Transverse colon (tissue), 4 donors: ENCODE measurements at places on chromosomes 6 and 20. TPM values are rescaled to one million over a fixed set of nuclear protein-coding genes. Genes with fewer than 3 reads are reported as not detected.

DNA sequence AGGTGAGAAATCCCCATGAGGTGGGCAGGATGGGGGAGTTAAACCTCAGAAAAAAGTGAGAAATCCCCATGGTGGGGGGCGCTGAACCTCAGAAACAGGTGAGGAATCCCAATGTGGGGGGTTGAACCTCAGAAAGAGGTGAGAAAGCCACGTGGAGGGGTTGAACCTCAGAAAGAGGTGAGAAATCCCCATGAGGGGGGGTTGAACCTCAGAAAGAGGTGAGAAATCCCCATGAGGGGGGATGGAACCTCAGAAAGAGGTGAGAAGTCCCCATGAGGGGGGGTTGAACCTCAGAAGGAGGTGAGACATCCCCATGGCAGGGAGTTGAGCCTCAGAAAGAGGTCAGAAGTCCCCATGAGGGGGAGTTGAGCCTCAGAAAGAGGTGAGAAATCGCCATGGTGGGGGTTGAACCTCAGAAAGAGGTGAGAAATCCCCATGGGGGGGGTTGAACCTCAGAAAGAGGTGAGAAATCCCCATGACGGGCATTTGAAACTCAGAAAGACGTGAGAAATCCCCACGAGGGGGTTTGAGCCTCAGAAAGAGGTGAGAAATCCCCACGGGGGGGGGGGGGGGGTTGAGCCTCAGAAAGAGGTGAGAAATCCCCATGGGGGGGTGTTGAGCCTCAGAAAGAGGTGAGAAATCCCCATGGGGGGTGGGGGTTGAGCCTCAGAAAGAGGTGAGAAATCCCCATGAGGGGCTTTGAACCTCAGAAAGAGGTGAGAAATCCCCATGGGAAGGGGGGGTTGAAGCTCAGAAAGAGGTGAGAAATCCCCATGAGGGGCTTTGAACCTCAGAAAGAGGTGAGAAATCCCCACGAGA, 14.3 kb upstream of the GOPC start:
- no peak for DNase-seq
- no peaks in the 10 kb centered on the region for H3K27me3 ChIP-seq
- no peaks in the 10 kb centered on the region for H3K4me1 ChIP-seq
- no peaks in the 10 kb centered on the region for H3K36me3 ChIP-seq

- no peak overlapping the region for H3K4me3 ChIP-seq
- H3K4me1 ChIP-seq: no peaks in the 10 kb centered on the region
- H3K27ac ChIP-seq: no peak overlapping the region
- H3K36me3 ChIP-seq: no peaks in the 10 kb centered on the region
- no peak for DNase-seq
These were observed 42.8 kb downstream of the MCHR2 start for GRCh38 chr6:99951016-99951805.

DNA sequence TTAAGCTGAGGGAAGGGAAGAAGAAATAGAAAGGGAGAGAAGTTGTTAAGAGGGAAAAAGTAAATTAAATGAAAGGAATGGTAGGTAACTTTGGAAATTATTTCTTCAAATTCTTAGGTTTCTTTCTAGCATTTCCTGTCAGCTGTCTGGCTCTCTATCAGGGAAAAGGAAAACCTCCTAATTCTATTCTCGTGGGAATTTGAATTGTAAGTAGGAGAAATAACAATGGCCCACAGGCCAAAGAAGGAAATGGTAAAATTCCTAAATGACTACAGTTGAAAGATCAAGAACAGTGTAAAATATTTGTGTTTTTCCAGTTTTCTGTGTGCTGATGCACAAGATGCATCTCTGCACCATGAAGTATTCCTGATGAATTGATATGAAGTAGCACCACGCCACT, 173.0 kb downstream of the IBTK start:
- no peaks in the 10 kb centered on the region for H3K36me3 ChIP-seq
- H3K27ac ChIP-seq: no peak overlapping the region
- no peak for DNase-seq
- no peak overlapping the region for H3K4me3 ChIP-seq

- H3K4me3 ChIP-seq: no peak overlapping the region
- peaks cover 19% of the 10 kb centered on the region for H3K4me1 ChIP-seq
- DNase-seq: peak; percentile 82
- peaks cover 10% of the 10 kb centered on the region for H3K27me3 ChIP-seq
- H3K27ac ChIP-seq: peak overlapping the region; percentile 14
- H3K36me3 ChIP-seq: no peaks in the 10 kb centered on the region
These were observed 6.4 kb downstream of the PTK6 start for GRCh38 chr20:63530788-63531160.

GRCh38 chr6:121657972-121658371, 222.5 kb downstream of the GJA1 start:
- no peaks in the 10 kb centered on the region for H3K4me1 ChIP-seq
- no peaks in the 10 kb centered on the region for H3K27me3 ChIP-seq
- no peak overlapping the region for H3K27ac ChIP-seq
- DNase-seq: no peak
- no peak overlapping the region for H3K4me3 ChIP-seq
- no peaks in the 10 kb centered on the region for H3K36me3 ChIP-seq

GRCh38 chr20:33676121-33676520, 1.9 kb upstream of the NECAB3 start:
- no peaks in the 10 kb centered on the region for H3K36me3 ChIP-seq
- peaks cover 35% of the 10 kb centered on the region for H3K4me1 ChIP-seq
- H3K4me3 ChIP-seq: no peak overlapping the region
- DNase-seq: no peak
- H3K27me3 ChIP-seq: no peaks in the 10 kb centered on the region

DNA sequence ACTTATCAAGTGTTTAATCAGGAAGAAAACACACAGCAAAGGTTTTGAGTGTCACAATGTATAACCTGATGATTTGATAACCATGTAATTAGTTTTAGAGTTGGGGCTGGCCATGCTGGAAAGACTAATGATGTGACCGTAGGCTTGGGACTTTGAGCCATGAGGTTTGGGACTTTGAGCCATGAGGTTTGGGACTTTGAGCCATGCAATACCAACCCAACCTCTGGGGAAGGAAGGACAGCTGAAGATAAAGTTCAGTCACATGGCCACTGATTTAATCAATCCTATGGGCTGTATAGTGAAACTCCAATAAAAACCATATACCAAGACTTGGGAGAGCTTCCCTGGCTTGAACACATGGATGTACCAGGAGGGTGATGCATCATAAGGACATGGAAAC, 32.8 kb downstream of the SLC35B3 start:
- no peak overlapping the region for H3K4me3 ChIP-seq
- no peaks in the 10 kb centered on the region for H3K36me3 ChIP-seq
- DNase-seq: no peak
- no peak overlapping the region for H3K27ac ChIP-seq
- H3K4me1 ChIP-seq: no peaks in the 10 kb centered on the region

- H3K27ac ChIP-seq: no peak overlapping the region
- H3K27me3 ChIP-seq: no peaks in the 10 kb centered on the region
- no peaks in the 10 kb centered on the region for H3K4me1 ChIP-seq
These were observed 60.6 kb upstream of the RREB1 start for GRCh38 chr6:7047128-7047527.

DNA sequence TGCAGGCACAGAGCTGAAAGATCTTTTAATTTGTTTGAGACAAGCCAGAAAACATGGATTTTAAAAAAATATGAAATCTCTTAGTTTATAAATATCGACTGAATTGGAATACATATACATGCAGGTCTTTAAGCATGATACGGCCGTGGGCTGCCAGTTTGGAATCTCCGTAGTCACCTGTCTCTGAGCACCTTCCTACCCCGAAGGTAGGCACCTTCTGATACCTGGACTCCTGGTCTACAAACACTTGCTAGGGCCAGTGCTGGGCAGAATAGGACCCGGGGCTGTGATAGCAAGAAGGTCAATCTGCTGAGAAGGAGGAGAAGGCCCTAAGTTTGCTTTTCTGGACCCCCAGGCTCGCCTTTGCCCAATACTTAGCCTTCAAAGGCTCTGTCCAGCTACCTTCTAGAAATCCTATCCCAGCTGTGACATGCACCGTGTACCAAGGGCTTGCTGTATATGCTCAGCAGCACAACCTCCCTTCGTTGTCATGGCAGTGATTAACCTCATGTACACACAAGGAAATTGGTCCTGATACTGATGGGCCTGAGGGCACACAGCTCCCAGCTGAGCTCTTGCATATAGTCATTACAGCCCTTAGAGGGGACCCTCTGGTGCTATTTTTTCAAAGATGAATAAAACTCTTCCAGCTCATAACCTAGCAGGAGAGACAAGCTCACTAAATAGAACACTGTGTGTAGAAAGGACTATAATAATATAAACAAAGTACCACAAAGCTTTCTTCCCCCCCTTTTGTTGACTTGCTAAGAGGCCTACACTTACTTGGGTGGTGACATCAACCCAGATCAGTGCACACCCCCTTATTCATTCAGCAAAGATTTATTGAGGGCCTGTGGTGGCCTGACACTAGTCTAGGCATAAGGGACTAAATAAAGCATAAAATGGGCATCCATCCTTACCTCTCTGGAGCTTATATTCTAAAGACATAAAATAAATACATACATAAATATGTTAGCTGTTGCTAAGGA, 17.7 kb downstream of the SNPH start:
- DNase-seq: no peak
- H3K4me3 ChIP-seq: no peak overlapping the region
- no peak overlapping the region for H3K27ac ChIP-seq
- peaks cover 3% of the 10 kb centered on the region for H3K4me1 ChIP-seq

- H3K27me3 ChIP-seq: no peaks in the 10 kb centered on the region
- H3K36me3 ChIP-seq: no peaks in the 10 kb centered on the region
- no peak overlapping the region for H3K4me3 ChIP-seq
- peak overlapping the region; percentile 97 for H3K27ac ChIP-seq
- DNase-seq: peak; percentile 73
These were observed 38.4 kb downstream of the ZMYND8 start for GRCh38 chr20:47318027-47318585.

GRCh38 chr20:49762940-49763766, 49.5 kb upstream of the B4GALT5 start:
- no peaks in the 10 kb centered on the region for H3K36me3 ChIP-seq
- peaks cover 2% of the 10 kb centered on the region for H3K4me1 ChIP-seq
- no peak overlapping the region for H3K4me3 ChIP-seq
- DNase-seq: no peak
- no peak overlapping the region for H3K27ac ChIP-seq

- H3K4me1 ChIP-seq: no peaks in the 10 kb centered on the region
- no peak overlapping the region for H3K27ac ChIP-seq
- DNase-seq: no peak
- H3K4me3 ChIP-seq: no peak overlapping the region
- H3K36me3 ChIP-seq: no peaks in the 10 kb centered on the region
These were observed 16.5 kb upstream of the NXT1 start for GRCh38 chr20:23334111-23334510.

GRCh38 chr6:146515212-146515611, 28.4 kb upstream of the RAB32 start:
- H3K27ac ChIP-seq: no peak overlapping the region
- H3K4me1 ChIP-seq: no peaks in the 10 kb centered on the region
- no peaks in the 10 kb centered on the region for H3K36me3 ChIP-seq

NOX3 gene
- total RNA-seq: not detected

TINAG gene
- 27.5 TPM for total RNA-seq

PXDC1 gene
- total RNA-seq: 65.1 TPM

HMGN3 gene
- 9.4 TPM for total RNA-seq

GCNT2 gene
- total RNA-seq: 25.1 TPM

TFAP2A gene
- total RNA-seq: not detected

TREML2 gene
- 0.64 TPM for total RNA-seq

NRSN1 gene
- total RNA-seq: 0.16 TPM

EEF1A2 gene
- 0.75 TPM for total RNA-seq

CYP39A1 gene
- 1.6 TPM for total RNA-seq
